ENCODE measurements at places on chromosomes 1 and 21. TPM values are rescaled to one million over a fixed set of nuclear protein-coding genes. Genes with fewer than 3 reads are reported as not detected.

Gene CALML6
- 0.24 TPM for total RNA-seq

Gene LCA5L
- 1.8 TPM for total RNA-seq

Gene NTMT2
- total RNA-seq, result not detected

Gene TEKT2
- total RNA-seq, result not detected

Gene SLC45A1
- total RNA-seq, result 3.0 TPM

Gene RAB7B
- total RNA-seq, result 1.4 TPM

Gene FMO1
- not detected for total RNA-seq

Gene SYCP1
- not detected for total RNA-seq

Gene RIMS3
- 0.46 TPM for total RNA-seq

Gene FCRLB
- total RNA-seq, result 2.2 TPM

Gene FLVCR1
- total RNA-seq, result 17.5 TPM

Gene TNFSF18
- total RNA-seq, result not detected

Gene DNAJC28
- total RNA-seq, result 0.33 TPM

Gene PLD5
- 1.3 TPM for total RNA-seq

Gene GNG4
- total RNA-seq, result 16.2 TPM

Gene ASB17
- not detected for total RNA-seq

Gene LCE6A
- total RNA-seq, result not detected

Gene OR6K2
- not detected for total RNA-seq

Gene TMEM82
- not detected for total RNA-seq

Gene CCDC24
- 6.3 TPM for total RNA-seq

Gene VASH2
- 3.8 TPM for total RNA-seq

Gene OLFML2B
- total RNA-seq, result 0.32 TPM

Gene KRTAP7-1
- total RNA-seq, result not detected

Gene ILDR2
- 0.02 TPM for total RNA-seq

Gene PRR9
- total RNA-seq, result not detected

Gene EXO1
- 25.4 TPM for total RNA-seq

Gene HCN3
- total RNA-seq, result 4.8 TPM

Gene AURKAIP1
- total RNA-seq, result 99.9 TPM

Gene ATP1A2
- total RNA-seq, result 0.04 TPM

Gene CLCN6
- total RNA-seq, result 5.9 TPM

Gene CLEC20A
- not detected for total RNA-seq

Gene AIDA
- total RNA-seq, result 67.4 TPM

Gene SFN
- total RNA-seq, result 623 TPM

Gene SEMA4A
- 0.42 TPM for total RNA-seq

Gene AGMAT
- total RNA-seq, result 7.9 TPM

Gene RHBDL2
- 2.5 TPM for total RNA-seq

Gene PIGV
- 5.9 TPM for total RNA-seq

Gene AMIGO1
- 1.1 TPM for total RNA-seq

Gene RBM11
- total RNA-seq, result not detected

Gene SPRR4
- total RNA-seq, result not detected

Gene DEPDC1
- total RNA-seq, result 17.3 TPM

Gene SPATC1L
- not detected for total RNA-seq

Gene ECE1
- 57.5 TPM for total RNA-seq

Gene ARTN
- 0.51 TPM for total RNA-seq

Gene CFAP74
- total RNA-seq, result not detected

Gene TMPRSS15
- not detected for total RNA-seq

Gene KLF17
- 0.33 TPM for total RNA-seq

Gene MARK1
- total RNA-seq, result 0.07 TPM

Gene LORICRIN
- not detected for total RNA-seq

Gene NBPF10
- 0.49 TPM for total RNA-seq

Gene MDM4
- 4.8 TPM for total RNA-seq

Gene ALX3
- not detected for total RNA-seq

Gene LCE1B
- total RNA-seq, result not detected

Data from A549 treated with RU486 at 1 μM for 4 hours (cell line).